Right lobe of liver (tissue), 6 donors: ENCODE measurements at places on chromosomes 7 and 10. TPM values are rescaled to one million over a fixed set of nuclear protein-coding genes. Genes with fewer than 3 reads are reported as not detected.

- no peak for DNase-seq
Observed at GRCh38 chr7:7099584-7100014, 82.7 kb upstream of the C1GALT1 start.

GRCh38 chr10:88974446-88975376, 15.9 kb upstream of the FAS start:
- DNase-seq = no peak

GRCh38 chr10:122316224-122316884, 45.3 kb downstream of the BTBD16 start:
- DNase-seq = no peak

DNA sequence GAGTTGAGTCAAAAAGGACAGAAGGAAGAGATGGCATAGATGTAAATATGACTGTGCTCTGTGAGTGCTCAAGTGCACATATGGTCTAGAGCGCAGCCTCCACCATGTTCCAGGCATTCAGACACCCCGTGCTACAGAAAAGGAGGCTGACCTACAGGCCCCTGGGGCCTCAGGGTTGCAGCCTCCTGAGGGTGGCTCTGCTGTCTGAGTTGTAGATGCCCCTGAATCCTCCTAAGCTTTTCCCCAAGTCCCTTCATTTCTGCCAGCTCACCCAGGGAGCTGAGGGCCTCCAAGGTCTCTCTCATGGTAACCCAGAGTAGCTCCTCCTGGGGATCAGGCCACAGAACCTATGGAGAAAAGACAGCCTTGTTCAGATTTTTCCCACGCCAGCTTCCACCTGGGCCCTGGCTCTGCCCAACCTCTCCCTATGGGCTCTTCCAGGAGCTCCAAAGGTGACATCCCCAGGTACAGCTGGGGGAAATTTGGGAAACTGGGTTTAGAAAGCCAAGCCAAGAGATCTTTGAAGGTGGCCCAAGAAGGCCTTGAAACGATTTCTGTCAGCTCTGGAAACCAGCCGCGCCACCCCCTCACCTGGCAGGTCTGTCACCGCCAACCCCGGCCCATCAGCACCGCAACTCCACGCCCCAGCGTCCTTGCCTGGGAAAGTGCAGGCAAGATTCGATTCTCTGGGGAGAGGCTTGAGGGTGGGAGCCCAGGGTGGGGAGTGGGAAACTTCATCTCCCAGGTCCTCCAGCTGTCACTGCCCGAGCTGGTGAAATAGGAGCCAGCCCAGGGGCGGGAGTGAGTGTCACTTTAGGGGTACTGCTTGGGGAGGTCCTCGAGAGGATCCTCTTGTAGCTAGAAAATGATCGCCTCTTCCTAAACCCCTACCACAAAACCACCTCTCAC, 2.4 kb downstream of the ZNF467 start:
- DNase-seq = no peak

DNA sequence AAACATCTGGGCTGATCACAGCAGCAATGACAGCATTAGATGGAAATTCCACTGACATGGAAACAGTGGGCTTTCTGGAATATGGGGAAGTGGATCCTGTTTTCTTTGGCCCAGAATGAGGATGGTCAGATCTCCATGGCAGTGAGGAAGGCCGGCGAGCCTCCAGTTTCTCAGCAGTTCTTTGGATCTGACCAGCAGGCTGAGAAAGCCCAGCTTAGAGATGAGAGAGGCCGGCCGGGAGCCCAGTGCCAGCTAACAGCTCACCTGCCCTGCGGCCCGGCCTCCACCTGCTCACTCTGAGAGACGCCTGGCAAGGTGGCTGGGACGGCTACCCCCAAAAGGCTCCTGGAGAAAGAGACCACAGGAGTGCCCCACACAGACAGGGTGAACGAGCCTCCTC, 24.2 kb downstream of the GPER1 start:
- DNase-seq = no peak

DNA sequence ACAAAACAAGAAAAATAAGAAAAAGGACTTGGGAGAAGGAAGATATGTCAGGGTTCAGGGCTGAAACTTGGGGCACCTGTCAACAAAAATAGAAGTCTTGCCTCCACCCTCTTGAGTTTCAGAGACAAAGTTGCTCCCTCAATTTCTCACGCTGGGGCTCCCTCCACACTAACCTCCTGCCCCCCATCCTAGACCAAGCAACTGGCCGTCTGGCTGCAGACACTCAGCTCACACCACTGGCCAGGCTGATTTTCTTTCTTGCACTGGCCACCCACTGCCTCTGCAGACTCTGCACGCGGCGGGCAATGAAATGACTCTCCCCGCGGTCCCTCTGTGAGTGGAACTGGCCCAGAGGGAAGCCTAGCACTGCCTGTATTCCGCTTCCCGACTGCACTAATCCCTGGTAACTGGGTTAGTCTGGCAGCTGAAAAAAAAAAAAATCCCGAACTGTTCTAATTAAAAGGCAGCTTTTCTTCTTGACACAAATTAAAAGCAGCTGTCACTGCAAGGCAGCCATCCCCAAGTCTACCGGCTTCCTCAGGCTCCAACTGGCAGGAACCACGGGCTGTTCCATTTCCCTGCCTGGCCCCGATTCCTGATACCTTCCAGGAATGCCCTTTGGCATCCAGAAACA, 83.5 kb downstream of the SPDYE5 start:
- DNase-seq = no peak

DNA sequence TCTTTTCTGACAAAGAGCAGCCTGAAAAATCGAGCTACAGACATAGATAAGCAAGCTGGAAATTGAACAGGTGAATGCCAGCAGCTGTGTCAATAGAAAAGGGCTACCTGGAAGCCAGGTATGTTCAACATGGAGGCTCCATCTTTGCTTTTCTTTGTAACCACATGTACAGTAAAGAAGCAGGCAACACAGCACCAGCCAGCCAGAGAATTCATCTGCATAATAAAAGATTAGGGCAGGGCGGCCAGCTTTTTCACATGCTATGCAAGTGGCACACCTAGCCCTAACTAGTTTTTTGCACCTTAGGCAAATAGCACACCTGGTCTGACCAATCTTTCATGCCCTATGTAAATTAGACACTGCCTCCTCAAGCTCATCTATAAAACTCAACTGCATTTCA, 25.7 kb downstream of the COG5 start:
- no peak for DNase-seq

GRCh38 chr10:129536336-129536735, 69.3 kb downstream of the MGMT start:
- peak; percentile 37 for DNase-seq

GRCh38 chr7:2886900-2887299, 42.8 kb upstream of the GNA12 start:
- no peak for DNase-seq

GRCh38 chr7:21113609-21114415, 314.1 kb upstream of the SP4 start:
- no peak for DNase-seq

DNA sequence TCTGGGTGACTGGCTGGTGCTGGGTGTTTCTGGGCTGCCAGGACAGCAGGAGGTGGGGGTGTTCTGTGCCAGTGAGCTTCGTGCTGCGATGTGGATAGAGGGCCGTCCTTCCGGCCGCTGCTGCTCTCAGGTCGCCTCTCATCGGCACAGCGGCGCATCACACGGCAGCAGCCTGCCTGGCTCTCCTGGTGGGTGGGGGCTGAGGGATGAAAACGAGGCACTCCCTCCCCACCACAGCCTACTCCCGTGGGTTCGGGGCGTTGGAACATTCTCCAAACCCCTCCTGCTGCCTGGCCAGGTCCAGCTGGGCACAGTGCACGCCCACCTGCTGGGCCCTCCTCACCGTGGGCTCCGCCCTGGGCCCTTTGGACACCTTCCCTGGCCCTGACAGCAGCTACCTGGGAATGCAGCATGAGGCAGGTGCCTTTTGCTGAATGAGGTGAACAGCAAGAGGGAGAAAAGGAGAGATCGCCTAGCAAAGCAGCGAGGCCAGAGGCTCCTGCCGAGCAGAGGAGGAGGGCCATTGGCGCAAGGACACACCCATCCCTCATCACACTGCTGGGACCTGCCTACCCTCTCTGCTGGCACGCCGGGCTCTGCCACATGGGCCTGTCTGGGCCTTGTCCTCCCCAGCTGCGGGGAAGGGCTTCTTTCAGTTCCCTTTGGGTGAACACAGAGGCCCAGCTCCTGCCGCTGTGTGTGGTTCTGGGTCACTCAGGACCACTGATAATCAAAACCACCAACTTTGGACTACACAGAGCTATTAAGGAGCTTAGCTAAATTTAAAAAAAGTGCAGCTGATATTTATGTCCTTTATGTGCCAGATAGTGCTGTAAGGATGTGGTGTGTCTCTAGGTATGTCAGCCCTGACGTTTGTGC, 33.4 kb downstream of the INPP5A start:
- DNase-seq = no peak

- no peak for DNase-seq
Observed at GRCh38 chr7:87047-87446, 105.3 kb upstream of the FAM20C start.

DNA sequence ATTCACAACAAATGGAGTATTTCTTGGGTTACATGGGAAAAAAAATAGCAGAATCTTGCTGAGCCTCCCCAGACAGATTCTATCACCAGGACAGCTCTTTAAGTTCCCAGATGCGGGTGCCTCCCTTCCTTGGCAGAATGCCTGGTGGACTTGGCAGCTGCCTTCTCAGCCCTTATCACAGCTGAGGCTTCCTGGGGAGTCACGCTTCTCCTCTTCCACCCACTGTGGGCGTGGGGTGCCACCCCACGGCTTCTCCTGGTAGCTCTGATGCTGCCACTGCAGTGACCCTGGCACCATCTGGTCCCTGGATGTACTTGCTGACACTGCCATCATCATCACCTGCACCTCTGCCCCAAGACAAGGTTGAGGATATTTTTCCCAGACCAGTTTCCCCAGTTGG, 16.2 kb upstream of the NME8 start:
- DNase-seq = peak; percentile 54

- peak; percentile 92 for DNase-seq
Observed at GRCh38 chr7:127582361-127582760, 3.0 kb downstream of the GCC1 start.

The FEZF1 gene
- not detected for total RNA-seq

The VSTM4 gene
- total RNA-seq = 2.1 TPM

The FAM25G gene
- not detected for total RNA-seq

The KIAA1217 gene
- total RNA-seq = 13.0 TPM

The CALML5 gene
- not detected for total RNA-seq

The PFKFB3 gene
- total RNA-seq = 8.2 TPM

The CALHM1 gene
- not detected for total RNA-seq

The CPA1 gene
- total RNA-seq = not detected

The OR6V1 gene
- not detected for total RNA-seq

The CHAT gene
- not detected for total RNA-seq

The LIPN gene
- total RNA-seq = not detected

The WNT2 gene
- total RNA-seq = 0.68 TPM
